ENCODE measurements at places on chromosomes 2 and 18.

DNA sequence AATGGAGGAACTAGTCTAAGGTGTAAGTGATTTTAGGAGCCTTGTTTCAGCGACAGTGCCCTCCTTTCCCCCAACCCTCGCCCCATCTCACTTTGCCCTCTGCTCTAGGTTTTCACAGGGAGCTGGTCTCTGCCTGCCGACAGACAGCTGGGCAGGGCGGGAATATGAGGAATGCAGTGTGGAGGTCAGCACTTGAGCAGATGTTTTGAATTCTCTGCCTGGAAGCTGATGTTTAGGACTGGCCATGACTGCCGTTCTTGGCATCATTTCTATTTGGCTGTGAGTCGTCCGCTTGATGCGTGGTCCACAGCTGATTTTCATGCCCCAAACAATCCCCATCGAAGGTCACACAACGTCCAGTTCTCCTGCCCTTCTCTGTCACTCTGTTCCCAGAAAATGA is 55.1 kb upstream of the SIX3 start:
- DNase-seq: no peak

- no peak for DNase-seq
Measured at GRCh38 chr2:3493615-3494007, 25.7 kb downstream of the ADI1 start.

GRCh38 chr2:239400596-239401066 is at the start of gene HDAC4:
HDAC4 (minus strand) TSS chr2:239401020; CDS start chr2:239352699, 48,321 bp downstream.
- DNase-seq: no peak

DNA sequence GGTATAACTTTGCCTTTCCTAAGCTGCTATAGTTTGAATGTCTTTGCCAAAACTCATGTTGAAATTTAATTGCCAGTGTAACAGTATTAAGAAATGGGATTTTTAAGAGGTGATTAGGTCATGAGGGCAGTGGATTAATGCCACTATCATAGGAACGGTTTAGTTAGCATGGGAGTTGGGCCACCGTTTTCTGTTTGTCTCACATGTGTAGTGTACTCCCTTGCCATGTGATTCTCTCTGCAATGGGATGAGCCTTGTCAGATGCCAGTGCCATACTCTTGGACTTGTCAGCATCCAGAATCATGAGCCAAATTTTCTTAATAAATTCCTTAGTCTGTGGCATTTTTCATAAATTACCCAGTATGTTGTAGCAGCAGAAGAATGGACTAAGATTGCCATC is 388.9 kb upstream of the RGPD4 start:
- no peak for DNase-seq
